ENCODE measurements at places on chromosomes 11 and 22.

DNA sequence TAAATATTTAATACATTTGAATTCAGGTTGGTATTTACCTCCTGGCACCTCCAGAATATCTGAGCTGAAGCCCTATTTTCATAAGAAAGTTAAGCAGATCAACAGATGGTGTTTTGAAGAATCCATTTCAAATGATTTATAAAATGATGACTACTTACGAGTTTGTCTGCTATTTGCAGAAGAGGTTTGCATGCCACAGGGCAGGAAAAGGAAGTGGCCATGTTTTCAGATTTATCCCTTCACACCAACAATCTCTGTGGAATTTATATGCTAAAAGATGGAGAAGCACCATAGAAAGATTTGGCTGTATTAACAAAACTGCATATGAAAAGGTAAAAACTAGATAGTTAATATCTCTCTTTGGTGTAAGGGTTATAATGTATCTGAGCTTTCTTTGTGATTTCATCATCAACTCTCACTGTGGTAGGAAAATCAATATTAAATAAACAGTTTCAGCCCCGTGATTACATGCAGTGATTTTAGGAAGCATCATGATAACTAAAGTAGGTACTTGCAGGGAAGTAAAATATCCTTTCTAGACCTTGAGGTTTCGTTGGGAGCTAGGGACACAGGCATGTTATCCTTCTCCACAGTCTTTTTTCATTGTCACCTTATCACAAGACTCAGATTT lies 2.6 kb downstream of the BMAL1 start:
- peak; percentile 28 for DNase-seq

- DNase-seq = no peak
Measured at GRCh38 chr11:69089258-69089657, 40.5 kb downstream of the TPCN2 start.

GRCh38 chr11:96954587-96955242 lies 564.9 kb downstream of the JRKL start:
- no peak for DNase-seq

- no peak for DNase-seq
Measured at GRCh38 chr22:48142388-48142787, 1379.9 kb downstream of the TBC1D22A start.

DNA sequence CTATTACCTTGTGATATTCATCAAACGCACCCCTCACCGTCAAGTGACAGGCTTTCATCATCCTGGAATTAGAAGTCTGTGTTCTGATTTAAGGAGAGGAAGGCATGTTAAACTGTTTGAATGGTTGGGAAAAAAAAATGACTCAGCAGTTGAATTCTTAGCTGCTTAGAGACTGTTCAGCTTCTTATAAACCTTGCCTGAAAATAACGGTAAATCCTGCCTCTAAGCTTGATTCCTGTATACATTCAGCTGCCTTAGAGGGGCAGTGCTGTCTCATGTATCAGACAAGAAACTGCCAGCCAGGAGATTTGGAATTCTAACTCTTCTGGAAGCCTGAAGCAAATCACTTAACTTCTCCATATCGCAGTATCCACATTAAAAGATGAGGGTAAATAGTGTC lies 437.4 kb downstream of the JRKL start:
- no peak for DNase-seq

GRCh38 chr11:114179234-114179941 lies 116.8 kb upstream of the NNMT start:
- DNase-seq = no peak

GRCh38 chr22:39490135-39490798 lies 11.8 kb upstream of the MIEF1 start:
- DNase-seq = peak; percentile 69

DNA sequence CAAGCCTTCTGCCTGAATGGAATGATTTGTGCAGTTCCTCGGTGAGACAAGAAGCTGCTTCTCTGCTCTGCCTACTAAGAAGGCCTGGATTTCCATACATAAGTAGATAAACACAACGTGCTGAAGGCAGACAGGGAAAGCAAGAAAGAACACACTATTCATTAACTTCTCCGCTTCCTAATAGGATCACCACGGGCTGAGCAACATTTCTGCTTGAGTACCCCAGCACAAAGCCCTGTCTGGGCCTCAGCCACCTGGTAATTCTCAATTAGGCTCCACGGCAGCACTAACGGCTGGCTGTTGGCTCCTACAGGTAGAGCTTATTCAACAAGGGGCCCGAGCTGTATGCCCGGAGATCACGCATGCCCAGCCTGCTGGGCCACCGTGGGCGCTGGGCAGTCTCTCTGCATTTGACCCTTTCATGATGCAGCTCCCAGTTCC lies 1156.6 kb downstream of the TBC1D22A start:
- DNase-seq = no peak
